ENCODE measurements at places on chromosomes 7 and 10.

DNA sequence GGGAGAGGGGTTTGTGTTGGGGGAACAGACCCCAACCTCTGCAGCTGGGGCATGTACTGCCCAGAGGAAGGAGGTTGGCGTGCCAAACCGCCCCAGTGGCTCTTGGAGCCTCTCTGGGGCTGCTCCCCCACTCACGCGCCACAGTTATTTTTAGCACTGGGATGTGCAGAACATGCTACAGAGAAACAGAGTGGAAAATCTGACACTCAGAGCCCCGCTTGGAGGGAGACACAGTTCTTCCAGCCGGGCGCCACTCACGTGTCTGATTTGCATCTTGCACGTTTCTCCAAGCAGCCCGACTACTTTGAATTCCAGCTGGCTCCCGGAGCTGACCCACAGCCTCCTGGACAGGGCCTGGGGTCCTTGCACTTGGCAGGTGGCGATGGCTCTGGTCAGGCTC lies 182.0 kb downstream of the RPS24 start:
- DNase-seq: peak; percentile 45

DNA sequence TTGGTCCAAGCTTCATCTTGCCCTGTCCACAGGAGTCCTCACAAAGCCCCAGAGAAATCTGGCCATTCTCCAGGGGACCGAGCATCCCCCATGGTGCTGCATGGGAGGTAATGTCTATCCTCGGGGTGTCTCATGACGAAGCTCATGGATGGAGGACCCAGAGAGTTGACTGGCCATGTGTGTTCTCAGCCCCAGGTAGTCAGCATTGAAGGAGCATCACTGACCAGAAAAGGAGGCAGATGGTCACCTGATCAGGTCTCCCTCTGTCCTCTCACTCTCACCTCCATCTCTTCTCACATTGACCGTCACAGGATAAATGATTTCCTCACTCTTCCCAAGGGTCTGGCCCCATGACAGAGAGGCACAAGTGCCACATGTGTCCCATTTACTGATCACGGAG lies 33.4 kb upstream of the GDF10 start:
- DNase-seq: no peak

DNA sequence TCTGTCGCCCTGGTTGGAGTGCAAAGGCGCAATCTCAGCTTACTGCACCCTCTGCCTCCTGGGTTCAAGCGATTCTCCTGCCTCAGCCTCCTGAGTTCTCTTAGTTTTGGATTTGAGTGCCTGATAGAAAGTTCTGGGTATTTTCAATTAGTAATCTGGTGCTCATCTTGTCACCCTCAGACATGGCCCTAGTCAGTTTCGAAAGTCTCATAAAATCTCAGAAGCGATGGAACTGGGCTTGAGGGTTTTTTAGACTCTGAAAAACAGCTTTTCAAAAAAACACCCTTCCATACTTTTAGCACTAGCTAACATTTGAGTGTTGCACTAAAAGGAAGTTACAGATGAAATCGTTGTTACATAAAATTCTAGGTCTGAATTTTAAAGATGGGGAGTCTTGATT lies 9.4 kb upstream of the PIP4K2A start:
- no peak for DNase-seq

GRCh38 chr7:99699946-99700345 lies 20.1 kb upstream of the CYP3A5 start:
- DNase-seq: no peak

GRCh38 chr10:126080291-126080825 lies 184.0 kb downstream of the FANK1 start:
- no peak for DNase-seq

DNA sequence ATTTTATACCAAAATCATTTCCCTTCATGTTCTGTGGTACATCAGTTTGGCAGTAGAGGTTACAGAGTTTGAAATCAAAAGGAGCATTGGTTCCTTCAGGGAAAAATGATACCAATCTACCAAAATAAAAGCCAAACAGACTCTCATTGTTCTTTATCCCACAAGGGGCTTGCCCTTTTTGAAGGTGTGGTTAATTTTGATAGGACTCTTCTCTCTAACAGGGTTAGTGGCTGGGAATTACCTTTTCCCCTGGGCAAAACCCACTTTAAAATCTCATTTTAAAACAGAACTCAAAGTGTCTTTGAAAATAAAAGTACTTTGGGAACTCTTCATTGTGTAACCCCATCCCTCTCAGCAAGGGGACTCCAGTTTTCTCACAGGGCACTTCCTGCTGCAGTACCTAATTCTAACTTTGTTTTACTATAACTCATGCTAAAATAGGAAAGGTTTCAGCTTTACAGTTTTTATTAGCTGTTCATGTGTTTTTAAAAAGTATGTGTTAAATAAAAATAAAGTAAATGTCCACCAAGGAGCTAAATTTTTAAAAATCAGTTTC lies 30.6 kb downstream of the SMNDC1 start:
- no peak for DNase-seq

- DNase-seq: no peak
Measured at GRCh38 chr10:68957284-68957615, 1.3 kb downstream of the DDX21 start.

- DNase-seq: no peak
Measured at GRCh38 chr7:12397671-12398070, 6.0 kb downstream of the VWDE start.
